Aorta (tissue), 5 donors: ENCODE measurements at places on chromosomes 11 and 22.
A peak's percentile ranks its signal among the peaks of the same experiment; 100 is the strongest.

DNA sequence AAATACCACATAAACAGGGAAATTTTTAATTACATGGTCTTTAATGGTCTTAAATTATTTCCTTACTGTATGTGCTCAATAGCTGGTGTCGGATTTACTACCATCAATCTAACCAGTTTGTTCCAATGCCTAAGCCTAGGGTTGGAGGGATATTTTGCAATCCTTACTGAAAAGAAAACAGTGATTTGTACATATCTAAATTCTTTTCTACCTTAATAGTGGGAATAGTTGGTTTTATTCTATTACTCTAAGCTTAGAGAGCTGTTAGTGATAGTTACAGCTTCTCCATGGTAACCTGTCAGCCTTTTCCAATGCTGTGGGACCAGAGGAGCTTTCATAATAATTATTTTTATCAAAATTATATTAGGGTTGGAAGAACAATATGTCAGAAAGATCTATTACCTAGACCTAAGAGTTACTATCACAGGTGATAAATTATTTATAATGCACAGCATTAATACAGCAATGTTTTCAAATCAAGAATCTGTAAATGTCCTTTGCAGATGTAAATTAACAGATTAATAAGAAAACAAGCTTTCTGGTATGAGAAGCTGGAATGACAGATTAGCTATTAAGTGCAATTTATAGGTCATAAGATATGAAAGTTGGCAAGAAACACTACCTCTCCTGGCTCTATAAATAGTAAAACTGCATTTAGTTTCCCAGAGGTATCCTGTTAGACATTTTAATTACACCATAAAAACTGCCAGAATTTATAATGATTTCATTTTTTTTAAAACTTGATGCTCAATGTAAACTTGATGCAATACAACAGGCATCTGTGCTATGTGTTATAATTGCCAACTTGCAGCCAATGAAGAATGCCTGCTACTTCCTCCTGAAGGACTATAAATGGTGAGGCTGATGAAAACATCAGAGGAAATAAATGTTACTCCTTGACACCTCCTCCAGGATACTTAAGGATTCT lies 262.0 kb upstream of the PITPNB start:
- peaks cover 2% of the 10 kb centered on the region for H3K4me1 ChIP-seq

DNA sequence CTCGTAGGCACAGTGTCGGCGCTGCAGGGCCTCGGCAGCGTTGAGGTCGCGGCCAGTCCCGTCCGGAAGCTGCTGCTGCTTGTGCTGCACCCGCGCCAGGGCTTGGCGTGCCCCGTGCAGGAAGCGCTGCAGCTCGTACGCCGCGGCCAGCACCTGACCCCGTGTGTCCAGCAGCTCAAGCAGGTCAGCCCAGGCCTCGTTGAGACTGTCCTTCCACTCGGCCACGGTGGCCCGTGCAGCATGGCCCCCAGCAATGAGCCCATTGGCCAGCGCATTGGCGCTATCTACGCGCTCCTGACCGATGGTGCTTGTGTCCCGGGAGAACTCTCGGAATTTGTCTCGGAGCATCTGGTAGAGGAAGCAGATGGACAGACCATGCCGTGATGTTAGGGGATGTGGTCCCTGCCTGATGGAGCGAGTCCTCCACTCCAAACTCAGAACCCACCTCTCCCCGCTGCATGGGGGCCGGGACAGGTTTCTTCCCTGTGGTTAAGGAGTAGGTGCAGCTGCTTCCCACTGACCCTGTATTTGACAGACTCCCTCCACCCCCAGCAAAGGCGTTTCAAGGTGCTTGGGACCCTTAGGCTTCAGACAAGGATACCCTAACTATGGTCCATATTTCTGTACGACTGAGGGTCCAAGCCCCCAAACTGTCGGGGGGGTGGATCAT lies 13.8 kb upstream of the RBM4B start:
- no peak overlapping the region for H3K27ac ChIP-seq
- H3K4me3 ChIP-seq, result no peak overlapping the region
- peak; percentile 71 for DNase-seq
- no peaks in the 10 kb centered on the region for H3K36me3 ChIP-seq

DNA sequence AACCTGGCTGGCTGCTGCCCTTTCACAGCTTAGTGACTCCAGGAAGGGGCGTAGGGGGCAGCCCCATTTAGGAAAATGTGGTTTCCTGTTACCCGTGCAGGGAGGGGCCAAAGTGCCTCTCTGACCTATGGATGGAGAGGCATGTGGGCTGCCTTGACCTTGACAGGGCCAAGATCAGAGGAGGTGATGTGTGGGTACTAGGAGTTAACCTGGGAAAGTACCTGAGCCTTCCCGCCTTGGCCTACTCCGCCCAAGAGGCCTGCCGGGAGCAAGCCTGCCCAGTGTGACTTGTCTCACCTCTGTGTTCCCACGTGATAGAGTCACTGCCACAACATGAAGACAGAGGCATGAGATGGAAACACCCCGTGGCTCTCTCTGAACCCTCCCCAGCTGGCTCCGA lies 33.4 kb downstream of the GRAMD4 start:
- DNase-seq, result no peak
- no peaks in the 10 kb centered on the region for H3K36me3 ChIP-seq
- H3K4me1 ChIP-seq, result no peaks in the 10 kb centered on the region
- H3K27ac ChIP-seq, result no peak overlapping the region
- no peaks in the 10 kb centered on the region for H3K27me3 ChIP-seq
- H3K4me3 ChIP-seq, result no peak overlapping the region

- no peak overlapping the region for H3K4me3 ChIP-seq
- H3K27me3 ChIP-seq, result no peaks in the 10 kb centered on the region
- H3K36me3 ChIP-seq, result no peaks in the 10 kb centered on the region
- no peaks in the 10 kb centered on the region for H3K4me1 ChIP-seq
Observed at GRCh38 chr11:118046051-118046963, 30.6 kb upstream of the TMPRSS4 start.

DNA sequence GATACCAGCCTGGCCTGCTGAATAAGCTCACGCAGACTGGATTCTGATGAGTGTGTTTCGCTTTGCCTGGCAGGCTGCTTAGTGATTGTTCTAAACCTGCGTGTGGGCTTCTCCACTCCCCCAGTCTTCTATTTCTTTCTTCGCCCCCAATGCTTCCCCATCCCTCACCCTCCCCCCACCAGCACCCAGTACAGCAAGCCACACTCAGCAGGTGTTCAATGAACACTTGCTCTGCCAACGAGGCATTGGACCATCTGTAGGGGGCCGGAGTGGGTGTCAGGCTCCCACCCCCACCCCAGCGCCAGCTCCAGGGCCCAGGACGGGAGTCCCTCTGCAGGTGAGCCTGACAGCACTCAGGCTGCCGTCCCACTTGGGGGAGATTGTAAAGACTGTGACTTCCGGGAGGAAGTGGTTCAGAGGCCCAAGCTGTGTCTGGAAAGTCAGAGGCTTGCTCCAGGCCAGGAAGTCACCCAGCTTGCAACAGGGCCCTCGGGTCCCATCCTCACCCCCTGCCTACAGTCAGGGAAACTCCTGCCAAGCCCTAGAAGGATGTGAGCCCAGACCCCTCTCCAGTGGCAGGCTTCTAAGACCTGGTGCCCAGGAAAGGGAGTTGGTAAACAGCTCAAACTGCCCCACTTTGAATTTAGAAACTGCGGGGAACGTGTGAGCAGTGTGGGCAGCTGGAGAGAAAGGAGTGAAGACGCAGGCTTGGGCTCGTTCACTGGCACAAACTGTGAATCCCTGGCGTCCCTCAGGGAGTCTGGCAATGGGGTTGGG lies 66.3 kb upstream of the PRDM11 start:
- H3K4me1 ChIP-seq, result no peaks in the 10 kb centered on the region
- DNase-seq, result no peak
- H3K27ac ChIP-seq, result no peak overlapping the region
- no peaks in the 10 kb centered on the region for H3K27me3 ChIP-seq

DNA sequence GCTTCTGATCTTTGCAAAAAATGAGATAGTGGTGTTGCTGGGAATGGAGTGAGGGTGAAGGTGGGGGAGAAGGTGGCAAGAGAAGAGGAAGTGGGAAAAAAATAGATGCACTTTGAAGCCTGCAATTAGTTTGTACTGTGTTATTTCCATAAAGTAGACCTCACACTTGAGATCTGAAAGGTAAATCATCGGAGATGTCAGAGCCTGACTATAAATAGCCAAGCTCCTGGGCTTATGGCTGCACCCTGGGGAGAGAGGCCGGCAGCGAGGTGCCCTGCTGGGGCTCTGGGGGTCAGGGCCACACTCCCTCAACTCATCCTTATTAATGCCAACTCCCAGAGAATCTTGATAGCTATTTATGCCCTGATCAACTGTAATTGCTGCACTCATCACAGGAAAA lies 134.4 kb downstream of the NXPE2 start:
- no peaks in the 10 kb centered on the region for H3K4me1 ChIP-seq
- no peak overlapping the region for H3K4me3 ChIP-seq
- no peak overlapping the region for H3K27ac ChIP-seq
- no peaks in the 10 kb centered on the region for H3K36me3 ChIP-seq
- H3K27me3 ChIP-seq, result no peaks in the 10 kb centered on the region

GRCh38 chr22:23281406-23282088 lies 101.2 kb downstream of the BCR start:
- no peaks in the 10 kb centered on the region for H3K36me3 ChIP-seq
- no peaks in the 10 kb centered on the region for H3K4me1 ChIP-seq
- H3K27ac ChIP-seq, result no peak overlapping the region
- H3K27me3 ChIP-seq, result no peaks in the 10 kb centered on the region

GRCh38 chr11:44065841-44066731 lies at the start of gene ACCS:
Gene ACCS (plus strand): TSS chr11:44066270. CDS start chr11:44067628, 1,358 bp downstream.
- H3K27me3 ChIP-seq, result no peaks in the 10 kb centered on the region
- H3K36me3 ChIP-seq, result no peaks in the 10 kb centered on the region
- peak; percentile 99 for DNase-seq
- no peaks in the 10 kb centered on the region for H3K4me1 ChIP-seq

GRCh38 chr22:30238661-30239487 lies 7.7 kb downstream of the LIF start:
- H3K27ac ChIP-seq, result no peak overlapping the region
- H3K4me1 ChIP-seq, result no peaks in the 10 kb centered on the region
- H3K4me3 ChIP-seq, result no peak overlapping the region
- no peaks in the 10 kb centered on the region for H3K27me3 ChIP-seq
- DNase-seq, result no peak
- H3K36me3 ChIP-seq, result no peaks in the 10 kb centered on the region

- no peaks in the 10 kb centered on the region for H3K4me1 ChIP-seq
- no peak for DNase-seq
- H3K27me3 ChIP-seq, result no peaks in the 10 kb centered on the region
- H3K36me3 ChIP-seq, result no peaks in the 10 kb centered on the region
- no peak overlapping the region for H3K4me3 ChIP-seq
Observed at GRCh38 chr11:108084811-108085210, 36.6 kb upstream of the ACAT1 start.

DNA sequence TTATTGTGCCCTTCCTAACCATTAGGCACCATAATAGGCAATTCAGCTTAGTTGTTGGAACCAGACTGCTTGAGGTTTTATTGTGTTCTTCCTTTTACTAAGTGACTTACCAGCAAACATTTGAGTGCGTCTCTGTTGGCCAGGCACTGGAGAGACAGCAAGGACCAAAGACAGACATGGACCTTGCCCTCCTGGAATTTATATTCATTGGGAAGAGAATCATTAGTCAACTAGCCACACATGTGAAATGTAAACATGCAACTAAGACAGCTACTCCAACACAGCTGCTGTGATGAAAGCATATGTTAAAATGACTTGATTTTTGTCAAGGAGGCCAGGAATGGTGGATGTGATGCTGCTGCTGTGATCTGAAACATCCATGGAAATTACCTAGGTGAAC lies 106.4 kb downstream of the TRAF6 start:
- no peak for DNase-seq
- H3K27ac ChIP-seq, result no peak overlapping the region
- H3K27me3 ChIP-seq, result no peaks in the 10 kb centered on the region
- H3K36me3 ChIP-seq, result no peaks in the 10 kb centered on the region
- H3K4me1 ChIP-seq, result no peaks in the 10 kb centered on the region

- H3K4me3 ChIP-seq, result no peak overlapping the region
- no peaks in the 10 kb centered on the region for H3K36me3 ChIP-seq
- H3K27ac ChIP-seq, result no peak overlapping the region
- DNase-seq, result no peak
- H3K27me3 ChIP-seq, result no peaks in the 10 kb centered on the region
Observed at GRCh38 chr11:132971351-132971750, 561.0 kb downstream of the OPCML start.

DNA sequence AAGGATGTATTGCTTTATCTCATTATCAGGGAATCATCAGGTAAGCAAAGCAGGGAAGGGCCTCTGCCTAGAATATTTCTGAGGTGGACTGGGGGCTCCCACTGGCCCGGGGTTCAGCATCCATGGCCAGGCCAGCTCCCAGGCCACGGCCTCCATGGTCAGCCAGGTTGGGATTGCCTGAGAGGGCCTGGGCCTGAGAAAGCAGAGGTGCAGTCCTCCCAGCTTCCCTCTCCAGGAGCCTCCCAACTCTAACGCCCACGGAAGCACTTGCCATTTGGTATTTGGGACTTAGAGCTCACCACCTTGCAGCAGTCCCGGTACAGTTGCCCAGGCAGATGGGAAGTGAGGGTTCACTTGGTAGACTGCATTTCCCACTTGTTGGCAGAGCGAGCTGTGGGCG lies 12.7 kb downstream of the DGAT2 start:
- no peak overlapping the region for H3K27ac ChIP-seq
- H3K36me3 ChIP-seq, result no peaks in the 10 kb centered on the region
- no peaks in the 10 kb centered on the region for H3K4me1 ChIP-seq
- H3K27me3 ChIP-seq, result no peaks in the 10 kb centered on the region
- H3K4me3 ChIP-seq, result no peak overlapping the region
- DNase-seq, result peak; percentile 17

DNA sequence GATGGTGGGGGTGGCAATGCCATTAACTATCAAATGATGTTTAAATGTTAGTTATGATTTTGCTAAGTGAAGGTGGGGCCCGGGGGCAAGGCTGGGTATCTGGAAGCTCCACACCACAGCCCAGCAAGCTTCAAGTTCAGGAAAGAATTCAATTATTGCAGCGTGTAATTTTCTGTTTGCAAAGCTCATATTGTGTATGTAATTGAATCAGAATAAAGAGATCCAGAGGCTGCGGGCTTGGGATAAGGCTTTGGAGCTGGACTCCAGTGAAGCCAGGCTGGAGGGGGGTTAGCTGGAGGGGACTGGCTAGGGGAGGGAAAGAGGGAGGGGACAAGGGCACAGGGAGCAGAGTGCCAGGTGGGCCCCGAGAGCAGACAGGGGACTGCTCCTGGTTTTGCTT lies 557.1 kb upstream of the CADM1 start:
- no peak overlapping the region for H3K4me3 ChIP-seq
- H3K4me1 ChIP-seq, result no peaks in the 10 kb centered on the region
- H3K27me3 ChIP-seq, result no peaks in the 10 kb centered on the region

DNA sequence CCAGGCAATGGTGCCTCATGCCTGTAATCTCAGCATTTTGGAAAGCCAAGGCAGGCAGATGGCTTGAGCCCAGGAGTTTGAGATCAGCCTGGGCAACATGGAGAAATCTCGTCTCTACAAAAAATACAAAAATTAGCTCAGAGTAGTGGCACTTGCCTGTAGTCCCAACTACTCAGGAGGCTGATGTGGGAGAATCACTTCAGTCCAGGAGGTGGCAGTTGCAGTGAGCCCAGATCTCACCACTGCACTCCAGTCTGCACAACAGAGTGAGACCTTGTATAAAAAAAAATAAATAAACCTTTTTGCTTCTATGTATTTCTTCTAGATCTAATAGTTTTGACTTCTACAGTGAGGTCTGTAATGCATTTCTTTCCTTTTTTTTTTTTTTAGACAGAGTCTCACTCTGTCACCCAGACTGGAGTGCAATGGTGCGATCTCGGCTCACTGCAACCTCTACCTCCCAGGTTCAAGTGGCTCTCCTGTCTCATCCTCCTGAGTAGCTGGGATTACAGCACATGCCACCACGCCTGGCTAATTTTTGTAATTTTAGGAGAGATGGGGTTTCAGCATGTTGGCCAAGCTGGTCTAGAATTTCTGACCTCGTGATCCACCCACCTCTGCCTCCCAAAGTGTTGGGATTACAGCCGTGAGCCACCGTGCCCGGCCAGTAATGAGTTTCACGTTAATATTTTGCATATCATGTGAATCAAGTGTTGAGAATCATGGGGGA lies 18.1 kb upstream of the RDX start:
- no peaks in the 10 kb centered on the region for H3K27me3 ChIP-seq
- H3K4me1 ChIP-seq, result peaks cover 2% of the 10 kb centered on the region
- no peak overlapping the region for H3K27ac ChIP-seq
- no peak for DNase-seq
- H3K4me3 ChIP-seq, result no peak overlapping the region
